Stimulated activated CD4-positive, alpha-beta T cell treated with anti-CD3 and anti-CD28 coated beads, Interleukin-12 subunit alpha, Interleukin-12 subunit beta, amount 100 ng/mL, for 48 hours (primary cell): ENCODE measurements at places on chromosomes 2 and 18.

GRCh38 chr2:170091436-170091835, 86.5 kb upstream of the MYO3B start:
- no peak for DNase-seq

- DNase-seq: no peak
Observed at GRCh38 chr2:30232801-30233130, 1.4 kb downstream of the LBH start.

- no peak for DNase-seq
Observed at GRCh38 chr2:74691929-74692328, 37.9 kb downstream of the SEMA4F start.

- no peak for DNase-seq
Observed at GRCh38 chr2:94984964-94985575, 40.4 kb upstream of the MAL start.

- peak; percentile 51 for DNase-seq
Observed at GRCh38 chr2:181456660-181457120, 496 bp upstream of the ITGA4 start.

DNA sequence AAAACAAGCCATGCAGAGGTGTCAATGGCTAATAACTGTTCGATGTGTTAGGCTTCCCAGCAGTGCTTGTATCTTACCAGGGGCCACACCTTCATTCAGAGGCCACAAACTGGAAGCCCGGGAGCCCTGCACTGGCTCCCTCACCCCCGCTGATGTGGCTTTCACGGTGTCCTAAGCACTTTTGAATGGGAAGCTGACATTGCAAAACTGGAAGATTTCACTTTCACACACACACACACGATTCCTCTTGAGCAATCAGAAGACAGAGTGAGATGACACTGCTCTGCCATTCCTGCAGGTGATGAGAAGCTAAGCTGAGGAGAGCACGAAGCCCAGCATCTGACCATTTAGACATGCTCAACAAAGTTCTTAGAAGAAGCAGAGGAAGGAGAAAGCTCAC, 8.6 kb upstream of the ZNF407 start:
- no peak for DNase-seq

- no peak for DNase-seq
Observed at GRCh38 chr18:7146067-7146466, 28.5 kb upstream of the LAMA1 start.

DNA sequence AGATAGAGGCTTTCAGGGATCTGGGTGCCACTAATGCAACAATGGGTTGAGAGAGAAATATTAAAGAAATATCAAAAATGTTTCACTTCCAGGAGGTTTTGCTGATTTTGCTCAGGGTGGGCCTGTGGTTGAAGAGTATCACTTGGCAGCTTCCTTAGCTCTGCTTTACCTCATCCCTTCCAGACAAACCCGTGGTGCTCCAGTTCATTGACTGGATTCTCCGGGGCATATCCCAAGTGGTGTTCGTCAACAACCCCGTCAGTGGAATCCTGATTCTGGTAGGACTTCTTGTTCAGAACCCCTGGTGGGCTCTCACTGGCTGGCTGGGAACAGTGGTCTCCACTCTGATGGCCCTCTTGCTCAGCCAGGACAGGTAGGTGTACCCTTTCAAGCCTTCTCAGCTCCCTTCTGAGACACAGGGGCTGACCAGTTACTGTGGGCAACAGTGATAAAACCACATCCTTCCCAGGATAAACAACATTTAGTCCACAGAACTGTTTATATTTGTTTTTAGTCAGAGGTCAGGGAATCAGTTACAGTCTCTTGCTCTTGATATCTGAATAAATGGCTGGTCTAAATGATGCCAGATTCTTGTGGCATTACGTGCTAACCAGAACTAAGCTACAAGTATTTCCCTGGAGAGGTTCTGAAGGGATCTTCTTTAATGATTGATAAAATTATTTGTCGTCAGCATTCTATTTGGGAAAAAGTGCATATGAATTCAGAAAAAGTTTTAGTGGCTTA, 7.0 kb downstream of the SLC14A1 start:
- no peak for DNase-seq

DNA sequence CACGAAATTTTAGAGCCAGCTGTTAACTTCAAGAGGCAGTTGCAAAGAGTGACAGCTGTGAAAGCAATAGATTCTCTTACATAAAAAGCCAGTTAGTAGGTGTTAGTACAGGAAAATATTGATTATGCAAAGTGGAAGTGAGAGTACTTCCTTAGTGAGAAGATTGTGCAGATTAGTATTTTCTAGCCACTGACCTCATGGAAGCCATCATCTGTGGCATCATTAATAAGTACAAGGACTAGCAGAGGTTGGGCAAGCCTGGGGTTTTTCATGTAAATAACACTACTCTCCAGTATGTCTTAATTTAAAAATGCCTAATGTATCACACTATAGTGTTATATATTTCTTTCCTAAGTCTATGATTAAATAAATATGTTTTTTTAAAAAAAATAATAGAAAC, 166.2 kb upstream of the DTNA start:
- no peak for DNase-seq

DNA sequence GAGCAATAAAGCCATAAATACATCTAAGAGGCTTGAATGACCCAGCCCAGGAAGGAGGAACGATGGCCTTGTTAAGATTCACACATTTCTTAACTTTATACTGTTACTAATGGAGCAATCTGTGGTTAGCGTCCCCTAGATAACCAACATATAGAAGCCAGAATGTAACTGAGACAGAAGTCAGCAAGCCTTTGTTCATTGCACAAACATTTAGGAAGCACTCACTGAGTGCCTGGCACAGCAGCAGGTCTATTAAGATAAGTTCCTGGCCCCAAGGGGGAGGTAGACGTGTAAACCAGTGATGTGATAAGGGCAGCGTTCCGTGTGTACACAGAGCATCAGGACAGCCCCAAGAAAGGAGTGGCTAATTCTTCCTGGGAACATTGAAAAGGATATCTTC, 63.6 kb upstream of the ATL2 start:
- no peak for DNase-seq

- DNase-seq: no peak
Observed at GRCh38 chr2:213224366-213224765, 59.9 kb upstream of the SPAG16 start.

- DNase-seq: no peak
Observed at GRCh38 chr2:79025421-79025820, at the start of gene REG3G. TSS of gene REG3G (plus strand) at chr2:79025702. CDS start at chr2:79026094, 392 bp downstream.

- DNase-seq: no peak
Observed at GRCh38 chr18:57027190-57027708, 119.6 kb upstream of the BOD1L2 start.

DNA sequence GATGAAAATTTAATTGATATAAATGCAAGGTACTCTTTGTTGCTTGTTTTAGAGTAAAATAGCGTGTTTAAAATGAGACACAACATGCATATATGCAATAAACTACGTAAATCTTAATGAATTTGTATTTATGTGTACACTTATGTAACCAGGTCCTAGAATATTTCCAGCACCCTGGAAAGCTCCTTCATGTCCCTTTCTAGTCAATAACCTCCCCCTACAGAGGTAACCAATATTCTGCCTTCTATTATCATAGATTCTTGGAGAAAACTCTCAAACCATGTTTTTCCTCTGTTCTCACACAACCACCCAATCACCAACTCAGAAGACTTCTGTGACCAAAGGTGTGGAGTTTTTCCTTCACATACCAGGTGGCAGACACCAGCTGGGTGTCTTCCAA, 79.6 kb upstream of the THUMPD2 start:
- DNase-seq: no peak

DNA sequence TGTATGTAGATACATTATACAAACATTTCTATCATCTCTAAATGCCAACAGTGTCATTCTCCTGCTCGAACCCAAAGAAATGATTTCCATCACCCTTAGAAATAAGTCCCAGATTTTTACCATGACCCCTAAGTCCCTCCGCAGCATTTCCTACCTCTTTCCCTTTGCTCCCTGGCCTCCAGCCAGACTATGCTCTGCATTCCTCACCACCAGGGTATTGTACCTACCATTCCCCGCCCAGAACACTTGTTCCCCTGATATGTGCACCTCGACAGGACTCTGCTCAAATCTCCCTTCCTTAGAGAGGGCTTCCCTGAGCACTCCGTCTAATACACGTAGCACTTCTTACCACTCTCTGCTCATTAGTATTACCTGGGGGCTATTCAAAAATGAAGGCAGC, 630.2 kb downstream of the ARHGAP15 start:
- no peak for DNase-seq

DNA sequence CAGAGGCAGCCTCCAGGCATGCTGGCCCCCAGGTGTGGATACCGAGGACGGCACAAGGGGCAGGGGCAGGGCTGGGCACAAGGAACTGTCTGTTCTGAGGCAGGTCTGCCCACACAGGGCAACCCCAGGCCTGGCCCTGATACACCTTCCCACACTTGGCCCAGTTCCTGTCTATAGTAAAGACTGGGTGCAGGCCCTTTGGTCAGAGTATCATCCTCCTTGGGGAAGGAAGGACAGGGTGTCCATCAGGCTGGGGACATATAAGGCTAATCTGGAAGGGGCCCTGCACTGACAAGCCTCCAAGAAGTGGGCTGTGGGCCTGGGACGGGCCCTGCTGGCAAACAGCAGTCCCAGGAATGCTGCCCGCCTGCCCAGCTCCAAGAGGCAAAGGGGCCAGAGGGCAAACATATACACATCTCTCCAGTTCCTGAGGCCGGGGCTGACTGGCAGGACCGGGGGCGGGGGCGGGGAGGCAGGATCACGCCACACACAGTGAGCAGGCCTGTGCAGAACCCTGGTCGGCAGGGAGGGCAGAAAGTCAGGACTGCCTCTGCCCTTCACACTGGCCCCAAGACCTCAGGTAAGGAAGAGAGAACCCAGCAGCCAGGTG, 18.9 kb downstream of the SDC1 start:
- no peak for DNase-seq

DNA sequence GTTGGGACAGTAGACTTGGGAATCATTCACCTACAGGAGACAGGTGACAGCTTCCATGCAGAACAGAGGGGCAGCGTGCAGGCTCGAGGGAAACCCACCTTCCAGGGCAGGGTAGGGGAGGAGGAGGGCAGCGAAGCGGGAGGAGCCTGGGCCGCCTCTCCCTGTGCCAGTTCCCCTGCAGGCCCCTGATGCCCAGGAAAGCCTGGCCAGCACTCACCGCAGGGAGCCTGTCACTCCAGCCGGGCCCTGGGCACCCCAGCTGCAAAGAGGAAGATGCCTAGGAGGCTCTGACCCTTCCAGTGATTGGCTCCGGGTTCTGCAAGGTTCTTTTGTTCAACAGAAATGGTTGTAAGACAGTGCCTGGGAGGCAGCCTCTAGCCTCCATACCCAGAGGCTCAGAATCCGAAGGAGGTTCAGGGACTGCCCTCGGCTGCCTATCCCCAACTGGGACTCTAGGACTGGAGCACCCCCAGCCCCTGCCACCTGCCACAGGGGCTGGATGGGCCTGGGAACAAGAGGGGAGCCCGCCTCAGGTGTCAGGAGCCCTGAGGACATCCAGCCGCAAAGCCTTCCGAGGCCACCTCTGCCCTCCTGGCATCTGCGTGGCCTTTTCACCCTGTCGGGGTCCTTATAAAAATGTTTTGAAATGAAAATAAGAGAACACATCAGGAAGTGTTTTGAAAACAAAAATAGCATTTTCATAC, 103.2 kb downstream of the PTGR3 start:
- DNase-seq: no peak

GRCh38 chr2:188381614-188382013, 89.9 kb downstream of the GULP1 start:
- DNase-seq: no peak

- DNase-seq: no peak
Observed at GRCh38 chr2:83172841-83173240, 1286.2 kb downstream of the SUCLG1 start.

GRCh38 chr18:47821314-47821713, 109.1 kb downstream of the SMAD2 start:
- no peak for DNase-seq

DNA sequence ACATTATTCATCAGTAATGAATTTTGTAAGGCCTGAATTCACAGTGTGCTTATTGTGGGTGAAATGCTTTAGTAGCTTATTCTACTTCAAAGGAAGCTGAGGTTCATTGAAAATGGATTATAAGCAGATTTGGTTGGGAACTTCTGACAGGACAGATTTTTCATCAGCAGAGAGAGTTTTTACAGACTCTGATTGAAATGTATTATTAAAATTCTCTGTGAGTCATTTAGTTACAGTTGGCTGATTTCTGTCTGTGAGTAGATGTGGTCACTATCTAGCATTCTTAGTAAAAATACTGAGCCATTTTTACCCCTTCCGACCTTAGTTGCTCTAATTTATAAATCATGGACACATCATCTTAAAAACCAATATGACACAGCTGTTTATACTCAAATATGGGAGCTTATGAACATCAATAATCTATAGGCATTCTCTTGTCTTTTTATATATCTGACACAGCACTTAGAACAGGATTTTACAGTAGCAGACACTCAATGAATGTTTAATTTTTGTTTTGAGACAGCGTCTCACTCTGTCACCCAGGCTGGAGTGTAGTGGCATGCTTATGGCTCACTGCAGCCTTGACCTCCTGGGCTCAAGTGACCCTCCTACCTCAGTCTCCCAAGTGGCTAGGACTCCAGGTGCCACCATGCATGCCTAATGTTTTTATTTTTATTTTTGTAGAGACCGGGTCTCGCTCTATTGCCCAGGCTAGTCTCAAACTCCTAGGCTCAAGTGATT, 239.6 kb downstream of the BABAM2 start:
- no peak for DNase-seq
